ENCODE measurements at places on chromosomes 2 and 18. TPM values are rescaled to one million over a fixed set of nuclear protein-coding genes. Genes with fewer than 3 reads are reported as not detected.

Gene CDH19
- not detected for polyA plus RNA-seq

Gene RUFY4
- not detected for polyA plus RNA-seq

Gene ECEL1
- not detected for polyA plus RNA-seq

Gene HRH4
- not detected for polyA plus RNA-seq

Gene TFCP2L1
- not detected for polyA plus RNA-seq

Gene TSPYL6
- not detected for polyA plus RNA-seq

Gene DSG4
- not detected for polyA plus RNA-seq

Gene PLGLB1
- 7.0 TPM for polyA plus RNA-seq

Gene PCBP1
- 92.2 TPM for polyA plus RNA-seq

Gene VWC2L
- polyA plus RNA-seq = not detected

Gene ZNF396
- 2.4 TPM for polyA plus RNA-seq

Gene LANCL1
- polyA plus RNA-seq = 442 TPM

Gene TWIST2
- not detected for polyA plus RNA-seq

Gene MC5R
- polyA plus RNA-seq = not detected

Gene CPO
- not detected for polyA plus RNA-seq

Gene PDE11A
- polyA plus RNA-seq = not detected

Gene GREB1L
- polyA plus RNA-seq = 5.0 TPM

Gene LOXL3
- polyA plus RNA-seq = not detected

Gene PAX8
- not detected for polyA plus RNA-seq

Gene SLC5A7
- not detected for polyA plus RNA-seq

Gene CHRNG
- polyA plus RNA-seq = not detected

Gene DOCK10
- 3.3 TPM for polyA plus RNA-seq

Gene TMEM37
- polyA plus RNA-seq = not detected

Gene CHRND
- not detected for polyA plus RNA-seq

Gene FBXO48
- 0.90 TPM for polyA plus RNA-seq

Gene CREB1
- polyA plus RNA-seq = 30.7 TPM

Data from Purkinje cell (primary cell).